ENCODE measurements at places on chromosomes 7 and 10.

- no peak for DNase-seq
Observed at GRCh38 chr10:77553966-77554365, 83.6 kb downstream of the KCNMA1 start.

DNA sequence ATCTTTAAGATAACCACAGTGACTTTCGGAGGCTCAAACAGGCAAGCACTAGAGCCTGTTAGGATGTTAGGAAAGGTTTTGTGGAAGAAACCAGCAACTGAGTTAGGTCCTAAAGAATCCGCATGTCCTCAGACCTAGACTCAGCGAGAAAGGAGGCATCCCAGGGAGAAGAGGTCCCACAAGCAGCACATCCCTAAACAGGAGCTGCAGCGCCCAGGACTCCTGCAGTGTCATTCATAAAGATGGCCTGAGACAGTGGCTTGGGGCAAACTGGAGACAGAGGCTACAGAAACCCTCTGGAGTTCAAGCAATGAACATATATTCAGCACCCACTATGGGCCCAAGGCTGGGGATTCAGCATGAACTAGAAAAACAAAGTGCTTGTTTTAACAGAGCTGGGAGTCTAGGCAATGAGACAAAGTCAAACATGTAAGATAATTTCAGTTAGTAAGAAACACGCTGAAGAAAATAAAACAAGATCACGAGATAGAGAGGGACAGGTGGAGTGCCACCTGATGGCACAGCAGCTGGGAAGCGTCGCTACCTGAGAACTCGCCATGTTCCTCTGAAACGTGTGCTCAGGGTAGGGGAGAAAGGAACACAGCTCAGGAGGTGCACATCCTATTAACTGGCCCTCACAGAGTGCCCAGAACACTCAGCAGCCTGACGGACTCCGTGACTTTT is 48.1 kb downstream of the PARD3 start:
- no peak for DNase-seq

DNA sequence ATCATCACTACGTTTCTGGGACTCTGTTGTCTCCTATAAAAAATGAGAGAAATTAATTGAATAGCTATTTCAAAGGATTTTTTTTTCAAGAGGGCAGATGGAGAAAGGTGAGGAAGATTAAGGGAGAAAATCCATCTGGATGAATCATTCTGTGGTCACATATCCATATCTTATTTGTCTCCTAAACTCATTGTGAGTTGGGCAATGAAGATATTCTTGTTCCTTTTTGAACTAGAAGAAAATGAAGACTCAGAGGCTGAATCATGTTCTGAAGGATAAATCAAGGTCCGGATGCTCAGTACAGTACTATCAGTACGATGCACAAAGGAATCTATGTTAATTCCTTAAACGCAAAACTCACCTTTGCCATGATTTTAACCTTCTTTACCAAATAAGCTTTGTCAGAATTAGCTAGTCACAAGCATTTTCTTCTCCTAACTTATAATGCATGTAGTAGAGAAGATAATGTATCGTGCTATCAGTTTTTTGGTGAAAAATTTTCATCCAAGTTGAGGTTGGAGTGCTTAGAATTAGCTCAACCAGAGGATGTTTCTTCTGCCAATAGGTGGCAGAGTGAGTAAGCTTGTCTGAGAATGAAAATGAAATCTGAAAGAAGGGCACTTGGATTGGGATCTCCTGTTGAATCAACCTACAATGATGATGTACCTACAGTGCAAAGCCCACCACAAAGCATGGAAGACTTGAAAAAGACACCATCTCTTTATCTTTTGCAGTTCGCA is 446.9 kb downstream of the KIF20B start:
- peak; percentile 41 for DNase-seq

DNA sequence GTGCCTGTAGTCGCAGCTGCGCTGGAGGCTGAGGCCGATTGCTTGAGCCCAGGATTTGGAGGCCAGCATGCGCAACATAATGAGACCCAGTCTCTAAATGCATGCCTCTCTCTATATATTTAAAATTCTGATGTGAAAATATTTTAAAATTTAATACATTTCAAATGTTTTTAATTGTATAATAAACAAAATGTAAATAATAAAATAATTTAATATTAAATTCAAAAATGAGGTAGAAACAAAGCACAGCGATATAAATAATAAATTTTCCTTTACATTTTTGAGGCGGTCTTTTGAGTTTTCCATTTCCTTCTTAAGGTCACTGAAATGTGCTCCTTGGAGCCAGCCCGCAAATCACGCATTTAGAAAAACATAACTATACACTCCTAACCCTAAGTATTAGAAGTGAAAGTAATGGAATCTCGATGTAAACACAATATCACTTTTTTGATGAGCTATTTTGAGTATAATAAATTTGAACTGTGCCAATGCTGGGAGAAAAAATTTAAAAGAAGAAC is 523 bp upstream of the CDK1 start:
- DNase-seq = no peak

GRCh38 chr7:101870361-101871062 is 53.1 kb downstream of the CUX1 start:
- DNase-seq = no peak

DNA sequence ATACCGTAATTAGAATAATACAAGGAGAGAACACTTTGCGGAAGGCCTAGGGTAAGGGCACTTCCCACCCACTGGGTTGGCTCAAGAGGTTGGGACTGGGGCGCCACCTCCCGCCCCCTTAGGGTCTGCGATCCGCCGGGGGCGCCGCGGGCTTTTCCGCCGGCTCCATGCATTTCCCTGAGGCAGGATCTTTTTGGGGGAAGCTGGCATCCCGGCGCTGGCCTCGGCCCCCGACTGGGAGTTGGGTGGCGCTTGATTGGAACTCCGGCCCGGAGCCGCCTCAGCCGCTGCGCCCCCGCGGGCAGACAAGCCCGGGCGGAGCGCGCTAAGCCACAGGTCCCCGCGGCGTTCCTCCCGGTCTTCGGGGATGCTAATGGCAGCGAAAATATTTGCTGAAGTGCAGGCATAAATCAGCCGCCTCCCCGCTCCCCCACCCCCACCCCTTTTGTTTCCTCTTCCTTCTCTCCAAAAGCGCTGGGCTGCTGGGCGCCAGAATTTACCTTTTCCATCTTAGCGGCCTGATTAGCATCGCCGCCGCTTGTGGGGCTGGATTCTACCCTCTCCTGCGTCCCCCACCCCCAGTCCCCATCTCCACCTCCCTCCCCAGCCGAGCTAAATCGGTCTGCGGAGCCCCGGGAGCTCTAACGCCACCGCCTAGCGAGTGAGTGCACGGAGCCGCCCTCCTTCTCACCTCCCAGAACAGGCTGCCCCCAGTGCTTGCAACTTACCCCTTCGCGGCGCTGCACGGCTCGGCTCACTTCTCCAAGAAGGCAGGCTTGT is 5.1 kb downstream of the UNC5B start:
- peak; percentile 30 for DNase-seq

GRCh38 chr7:108034586-108034985 is 31.6 kb upstream of the LAMB1 start:
- no peak for DNase-seq

Measured in ACHN (cell line).